ENCODE measurements at places on chromosomes 1 and 21.
A peak's percentile ranks its signal among the peaks of the same experiment; 100 is the strongest.

DNA sequence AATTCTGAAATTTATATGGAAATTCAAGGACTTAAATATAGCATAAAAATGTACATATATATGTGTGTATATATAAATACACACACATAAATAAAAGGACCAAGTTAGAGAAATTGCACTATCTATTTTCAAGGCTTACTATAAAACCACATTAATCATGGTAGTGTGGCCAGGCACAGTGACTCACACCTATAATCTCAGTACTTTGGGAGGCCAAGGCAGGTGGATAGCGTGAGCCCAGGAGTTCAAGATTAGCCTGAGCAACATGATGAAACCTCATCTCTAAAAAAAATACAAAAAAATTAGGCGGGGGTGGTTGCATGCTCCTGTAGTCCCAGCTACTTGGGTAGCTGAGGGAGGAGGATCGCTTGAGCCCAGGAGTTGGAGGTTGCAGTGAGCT lies 171.4 kb upstream of the GORAB start:
- no peak for DNase-seq

DNA sequence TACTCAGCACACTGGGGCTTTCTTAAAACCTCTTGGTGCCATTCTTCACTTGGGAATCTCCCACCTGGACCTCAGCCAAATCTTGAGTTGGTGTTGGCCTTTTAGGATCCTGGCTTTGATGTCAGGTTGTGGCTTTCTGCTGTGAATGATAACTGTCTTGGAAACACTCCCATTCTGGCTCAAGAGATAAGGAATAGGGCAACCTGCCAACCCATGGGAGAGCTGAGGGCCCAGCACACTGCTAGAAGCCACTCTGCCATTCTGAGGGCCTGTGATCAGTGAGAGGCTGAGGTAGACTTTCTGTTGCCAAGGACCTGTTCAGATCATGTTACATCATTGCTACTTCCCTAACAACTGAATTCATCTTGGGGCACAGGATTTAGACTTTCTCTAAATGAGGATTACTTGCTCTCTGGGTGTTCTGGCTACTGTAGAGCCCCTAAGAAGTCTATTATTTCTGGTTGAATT lies 45.8 kb downstream of the TTC39A start:
- DNase-seq: peak; percentile 37

DNA sequence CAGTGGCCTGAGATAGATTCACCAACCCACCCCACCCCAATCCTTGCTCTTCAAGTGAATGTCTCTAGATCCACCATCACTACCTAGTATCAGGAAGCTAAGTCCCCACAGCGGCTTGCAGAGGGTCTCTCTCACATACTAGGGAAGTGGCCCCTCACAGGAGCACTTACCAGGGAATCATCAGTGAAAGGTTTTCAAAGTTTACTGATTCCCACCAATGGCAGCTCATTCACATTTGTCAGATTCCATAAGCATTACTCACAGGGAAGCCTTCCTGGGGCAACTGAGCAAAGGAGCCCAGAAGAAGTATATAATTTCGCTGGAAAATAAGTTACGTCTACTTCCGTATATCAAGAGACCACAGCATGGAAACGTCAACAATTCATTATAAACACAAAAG lies 120.8 kb downstream of the GREM2 start:
- peak; percentile 34 for DNase-seq

GRCh38 chr1:111195002-111195684 lies 5.3 kb downstream of the DENND2D start:
- DNase-seq: no peak

GRCh38 chr1:90220941-90221693 lies 226.2 kb downstream of the ZNF326 start:
- no peak for DNase-seq

- DNase-seq: no peak
Measured at GRCh38 chr1:114024049-114024448, 44.8 kb downstream of the OLFML3 start.

GRCh38 chr1:9373619-9374018 lies 80.9 kb downstream of the SPSB1 start:
- DNase-seq: peak; percentile 64

DNA sequence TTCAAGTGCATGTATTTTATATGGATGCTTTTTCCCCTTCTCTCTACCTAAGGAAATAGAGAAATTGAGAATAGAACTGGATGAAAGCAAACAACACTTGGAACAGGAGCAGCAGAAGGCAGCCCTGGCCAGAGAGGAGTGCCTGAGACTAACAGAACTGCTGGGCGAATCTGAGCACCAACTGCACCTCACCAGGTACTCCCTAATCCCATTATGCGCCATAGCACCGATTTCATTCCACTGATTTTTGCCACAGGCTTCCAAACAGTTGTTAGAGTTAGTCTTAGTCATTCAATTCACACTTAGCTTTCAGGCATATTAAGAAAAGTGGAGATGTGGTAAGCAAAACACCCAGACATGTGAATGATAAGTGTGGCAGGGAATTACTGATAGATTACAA lies 122.8 kb downstream of the SDCCAG8 start:
- DNase-seq: no peak

DNA sequence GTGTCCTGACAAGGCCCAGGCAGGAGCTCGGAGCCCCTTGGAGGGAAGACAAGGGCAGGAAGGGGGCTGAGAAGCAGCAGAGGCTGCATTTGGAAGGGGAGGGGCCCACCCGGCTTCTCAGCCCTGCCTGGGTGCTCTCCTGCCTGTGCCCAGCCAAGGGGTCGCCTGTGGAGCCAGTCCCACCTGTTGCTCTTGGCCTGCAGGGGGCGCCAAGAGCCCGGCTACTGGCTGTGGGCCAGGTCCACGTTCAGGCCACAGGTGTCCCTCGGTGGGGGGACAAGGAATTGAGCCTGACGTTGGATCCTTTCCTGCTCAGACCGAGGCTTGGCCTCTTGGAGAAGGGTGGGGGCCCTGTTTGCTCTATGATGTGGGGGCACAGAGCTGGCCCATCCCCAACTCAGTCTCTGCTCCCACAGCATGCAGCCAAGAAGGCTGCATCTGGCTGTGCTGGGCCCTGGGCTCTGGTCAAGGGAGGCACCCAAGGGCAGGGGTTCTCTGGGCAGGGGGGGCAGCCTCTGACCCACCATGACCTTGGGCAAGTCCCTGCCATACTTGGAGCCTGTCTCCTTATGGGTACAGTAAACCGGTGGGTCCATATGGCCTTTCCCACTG lies 10.9 kb downstream of the WNT4 start:
- no peak for DNase-seq

- no peak for DNase-seq
Measured at GRCh38 chr21:44840771-44841170, 22.9 kb upstream of the SUMO3 start.

DNA sequence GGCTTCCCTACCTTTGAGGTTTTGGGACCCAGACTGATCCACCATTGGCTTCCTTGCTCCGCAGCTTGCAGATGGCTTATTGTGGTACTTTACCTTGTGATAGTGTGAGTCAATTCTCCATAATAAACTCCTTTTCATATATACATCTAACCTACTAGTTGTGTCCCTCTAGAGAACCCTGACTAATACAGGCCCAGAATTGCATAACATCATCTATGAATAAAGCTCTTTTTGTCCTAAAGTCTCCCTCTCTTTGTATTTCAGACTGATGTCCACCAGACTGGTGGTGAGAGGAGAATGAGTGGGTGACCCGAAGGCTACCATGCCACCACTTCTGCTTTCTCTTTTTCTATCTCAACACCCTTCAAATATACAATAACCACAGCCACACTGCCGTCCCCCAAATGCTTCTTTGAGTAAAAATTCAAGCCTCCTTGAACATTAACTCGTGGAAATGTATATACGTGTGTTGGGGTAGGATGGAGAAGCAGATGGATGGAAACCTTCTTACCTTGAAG lies 265.7 kb downstream of the PTBP2 start:
- DNase-seq: peak; percentile 45

DNA sequence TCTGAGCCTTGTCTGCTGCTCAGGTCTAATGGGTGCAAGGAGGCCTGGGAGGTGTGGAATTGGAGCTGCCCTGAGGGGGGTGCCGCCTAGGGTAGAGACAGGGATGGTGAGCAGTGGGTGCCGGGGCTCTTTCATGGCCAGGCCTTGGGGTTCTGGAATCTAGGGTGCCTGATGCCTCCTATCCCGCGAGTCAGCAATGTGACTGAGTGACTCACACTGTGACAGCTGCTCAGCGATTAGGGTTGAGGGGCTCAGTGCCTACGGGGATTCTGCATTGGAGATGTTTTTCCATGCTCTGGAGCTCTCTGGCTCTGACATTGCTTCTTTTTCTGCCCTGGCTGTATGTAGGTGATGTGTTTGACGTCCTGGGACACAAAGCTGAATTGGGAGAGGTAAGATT lies 16.8 kb downstream of the ATP8B2 start:
- DNase-seq: no peak

DNA sequence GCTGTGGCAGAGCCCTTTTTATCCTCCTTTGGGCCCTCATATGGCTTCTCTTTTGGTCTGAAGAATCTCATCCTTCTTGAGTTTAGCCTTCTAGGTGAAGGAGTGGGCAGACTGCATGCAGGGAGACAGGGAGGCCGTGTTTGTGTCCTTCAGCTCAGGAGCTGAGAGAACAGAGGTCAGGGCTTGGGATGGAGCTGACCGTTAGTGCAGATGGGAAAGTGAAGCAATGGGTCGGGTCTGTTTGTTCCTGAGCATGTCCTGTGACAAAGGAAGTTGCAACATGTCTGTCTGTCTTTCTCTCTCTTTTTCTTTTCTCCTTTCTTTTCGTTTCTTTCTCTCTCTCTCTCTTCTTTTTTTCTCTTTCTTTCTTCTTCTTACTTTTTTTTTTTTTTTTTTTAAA lies 14.9 kb downstream of the MAPKAPK2 start:
- peak; percentile 73 for DNase-seq

DNA sequence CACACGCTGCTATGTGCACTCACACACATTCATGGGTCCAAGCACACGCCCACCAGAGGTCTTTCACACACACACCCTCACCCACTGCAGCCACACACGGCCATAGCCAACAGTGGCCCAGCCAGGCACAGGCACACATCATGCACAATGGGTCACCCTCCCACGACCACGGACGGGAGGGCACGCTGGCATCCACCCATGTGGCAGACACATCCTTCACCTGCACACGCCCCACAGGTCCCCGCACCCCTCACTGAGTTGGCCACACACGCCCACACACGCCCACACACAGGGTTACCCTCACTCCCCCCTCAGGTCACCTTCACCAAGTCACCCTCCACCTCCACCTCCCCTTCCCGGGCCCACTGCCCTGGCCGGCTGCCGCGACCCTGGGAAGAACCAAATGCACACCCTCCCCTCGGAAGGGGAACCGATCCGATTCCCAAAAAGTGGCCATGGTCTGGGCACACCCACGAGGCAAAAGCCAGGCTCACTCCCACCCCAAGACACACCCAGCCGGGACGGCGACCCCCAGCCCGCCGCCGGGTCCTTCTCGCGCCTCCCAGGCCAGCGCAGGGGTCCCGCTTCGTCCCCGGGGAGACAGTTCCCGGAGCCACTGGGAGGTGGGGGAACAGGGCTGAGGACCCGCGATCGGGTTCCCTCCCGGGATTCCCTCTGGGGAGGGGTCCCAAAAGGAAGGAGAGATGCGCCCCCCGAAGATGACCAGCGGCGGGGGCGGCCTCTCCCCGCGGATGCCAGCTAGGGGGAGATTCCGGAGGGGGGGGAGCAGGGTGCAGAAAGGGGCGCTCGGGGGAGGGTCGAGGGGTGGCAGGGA lies 860 bp downstream of the SDC3 start:
- no peak for DNase-seq

DNA sequence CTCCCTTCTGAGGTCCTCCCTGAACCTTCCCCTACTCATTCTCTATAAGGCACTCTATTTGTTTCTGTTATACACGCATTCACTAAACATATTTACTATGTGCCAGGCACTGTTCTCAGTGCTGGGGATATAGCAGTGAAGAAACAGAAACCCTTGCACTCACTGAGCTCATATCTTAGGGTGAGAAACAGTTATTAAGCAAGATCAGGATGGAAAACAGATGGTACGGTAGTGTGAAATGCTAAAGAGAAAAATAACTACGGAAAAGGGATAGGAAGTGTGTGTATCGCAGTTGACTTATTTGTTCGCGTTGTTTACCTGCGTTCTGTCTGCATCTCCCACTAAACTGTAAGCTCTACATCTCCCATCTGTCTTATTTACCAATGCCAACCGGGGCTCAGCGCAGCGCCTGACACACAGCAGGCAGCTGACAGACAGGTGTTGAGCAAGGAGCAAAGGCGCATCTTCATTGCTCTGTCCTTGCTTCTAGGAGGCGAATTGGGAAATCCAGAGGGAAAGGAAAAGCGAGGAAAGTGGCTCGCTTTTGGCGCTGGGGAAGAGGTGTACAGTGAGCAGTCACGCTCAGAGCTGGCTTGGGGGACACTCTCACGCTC lies 572 bp downstream of the CYB5RL start:
- DNase-seq: no peak

- DNase-seq: no peak
Measured at GRCh38 chr1:3477241-3477995, 23.0 kb downstream of the ARHGEF16 start.

DNA sequence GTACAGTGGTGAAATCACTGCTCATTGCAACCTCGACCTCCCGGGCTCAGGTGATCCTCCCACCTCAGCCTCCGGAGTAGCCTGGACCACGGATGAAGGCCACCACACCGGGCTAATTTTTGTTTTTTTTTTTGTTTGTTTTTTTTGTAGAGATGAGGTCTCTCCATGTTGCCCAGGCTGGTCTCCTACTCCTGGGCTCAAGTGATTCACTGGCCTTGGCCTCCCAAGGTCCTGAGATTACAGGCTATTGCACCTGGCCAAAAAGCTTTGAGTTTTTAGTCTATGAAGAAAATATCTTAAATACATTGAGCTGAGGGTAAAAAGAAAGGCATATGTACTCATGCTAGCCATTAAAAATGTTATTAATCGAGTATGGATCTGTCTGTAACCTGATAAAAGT lies 3.6 kb downstream of the TMEM50A start:
- DNase-seq: no peak

- no peak for DNase-seq
Measured at GRCh38 chr1:100536031-100536430, 1.9 kb upstream of the GPR88 start.

DNA sequence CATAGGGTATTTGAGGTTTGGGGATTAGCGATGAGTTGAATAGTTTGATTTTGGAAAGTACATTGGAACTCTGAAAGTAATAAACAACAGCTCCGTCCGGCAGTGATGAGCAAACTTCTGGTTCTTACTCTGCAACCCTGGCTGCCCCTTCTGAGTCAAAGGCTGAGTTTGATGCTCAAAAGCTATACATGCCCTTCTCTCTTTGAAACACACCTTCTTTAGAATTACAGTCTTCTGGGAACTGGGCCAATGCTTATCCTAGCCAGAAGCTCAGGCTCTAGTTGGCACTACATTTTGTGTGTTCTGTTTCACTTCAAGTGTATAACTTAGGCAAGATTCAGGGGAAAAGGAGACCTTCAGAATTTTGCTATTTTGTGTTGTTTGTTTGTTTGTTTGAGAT lies 9.3 kb downstream of the AHCYL1 start:
- peak; percentile 52 for DNase-seq

DNA sequence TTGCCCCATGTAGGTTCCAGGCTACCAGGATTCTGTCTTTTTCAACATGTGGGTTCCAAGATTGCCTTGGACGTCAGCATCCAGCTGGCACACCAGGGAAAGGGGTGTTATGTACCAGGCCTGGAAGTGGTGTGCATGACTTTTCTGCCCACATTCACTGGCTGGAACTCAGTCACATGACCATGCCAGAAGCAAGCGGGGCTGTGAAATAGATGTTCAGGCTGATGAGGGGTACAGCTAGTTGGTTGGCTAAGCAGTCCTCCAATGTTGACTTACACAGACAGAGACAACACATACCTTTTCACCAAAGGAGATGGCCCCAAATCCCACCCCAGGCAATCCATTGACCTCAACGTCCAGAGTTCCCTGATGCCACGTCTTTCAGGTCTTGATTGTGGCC lies 14.3 kb upstream of the PLEKHM2 start:
- no peak for DNase-seq

- no peak for DNase-seq
Measured at GRCh38 chr1:105083611-105084010, 1333.9 kb downstream of the AMY1C start.
